Natural killer cell (primary cell): ENCODE measurements at places on chromosomes 6 and 20. TPM values are rescaled to one million over a fixed set of nuclear protein-coding genes. Genes with fewer than 3 reads are reported as not detected.

FABP7 gene
- total RNA-seq, result not detected

TBXT gene
- not detected for total RNA-seq

GJA10 gene
- not detected for total RNA-seq

CPXM1 gene
- total RNA-seq, result 2.3 TPM

AARS2 gene
- 14.1 TPM for total RNA-seq

C20orf144 gene
- total RNA-seq, result 0.25 TPM

WFDC10B gene
- not detected for total RNA-seq

VARS1 gene
- 49.2 TPM for total RNA-seq
